T-helper 1 cell (primary cell): ENCODE measurements at places on chromosomes 5 and 9.

- DNase-seq = no peak
Observed at GRCh38 chr9:134154262-134154701, 10.1 kb downstream of the RNU6ATAC start.

- DNase-seq = no peak
Observed at GRCh38 chr9:20981486-20981885, 50.0 kb downstream of the HACD4 start.

DNA sequence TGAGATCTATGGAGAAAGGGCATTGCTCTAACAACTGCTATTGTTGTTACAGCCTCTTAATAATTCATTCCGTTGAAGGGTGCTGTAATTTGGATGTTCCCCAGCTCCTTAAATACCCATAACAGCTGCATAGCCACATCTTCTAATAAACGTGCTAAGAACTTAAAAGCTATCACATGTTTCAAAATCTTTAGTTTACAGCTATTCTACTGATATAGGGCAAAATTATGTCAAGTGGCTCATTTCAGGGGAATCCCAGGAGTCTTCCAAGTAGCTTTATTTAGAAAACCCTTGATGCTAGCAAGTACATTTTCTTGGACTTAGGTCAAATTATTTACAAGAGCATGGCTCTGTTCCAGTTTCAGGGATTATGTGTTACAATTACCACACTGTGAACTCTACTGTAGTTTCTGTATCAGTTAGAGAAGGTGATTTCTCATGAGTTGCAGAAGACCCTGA is 990.4 kb upstream of the ACO1 start:
- no peak for DNase-seq

GRCh38 chr5:98588215-98588614 is 185.2 kb upstream of the RGMB start:
- DNase-seq = no peak

DNA sequence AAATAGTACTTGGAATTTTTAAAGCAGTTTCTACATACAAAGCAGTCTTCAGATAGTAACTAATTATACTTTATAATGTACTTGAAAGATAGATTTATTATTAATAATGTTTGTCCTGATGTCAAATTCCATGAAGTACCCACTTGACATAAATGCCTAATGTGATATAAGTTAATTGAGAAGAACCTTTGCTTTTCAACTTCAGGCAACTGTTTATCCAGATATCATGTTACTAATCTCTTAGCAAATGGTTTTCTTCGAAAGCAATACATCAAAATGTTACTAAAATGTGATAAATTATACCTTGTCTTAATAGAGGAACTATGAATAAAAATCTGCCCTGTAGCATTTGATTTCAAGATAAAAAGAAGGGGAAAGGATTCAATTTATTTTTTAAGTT is 146.8 kb upstream of the FBXL17 start:
- DNase-seq = no peak

- DNase-seq = no peak
Observed at GRCh38 chr5:138981586-138981985, 106.5 kb upstream of the LRRTM2 start.

DNA sequence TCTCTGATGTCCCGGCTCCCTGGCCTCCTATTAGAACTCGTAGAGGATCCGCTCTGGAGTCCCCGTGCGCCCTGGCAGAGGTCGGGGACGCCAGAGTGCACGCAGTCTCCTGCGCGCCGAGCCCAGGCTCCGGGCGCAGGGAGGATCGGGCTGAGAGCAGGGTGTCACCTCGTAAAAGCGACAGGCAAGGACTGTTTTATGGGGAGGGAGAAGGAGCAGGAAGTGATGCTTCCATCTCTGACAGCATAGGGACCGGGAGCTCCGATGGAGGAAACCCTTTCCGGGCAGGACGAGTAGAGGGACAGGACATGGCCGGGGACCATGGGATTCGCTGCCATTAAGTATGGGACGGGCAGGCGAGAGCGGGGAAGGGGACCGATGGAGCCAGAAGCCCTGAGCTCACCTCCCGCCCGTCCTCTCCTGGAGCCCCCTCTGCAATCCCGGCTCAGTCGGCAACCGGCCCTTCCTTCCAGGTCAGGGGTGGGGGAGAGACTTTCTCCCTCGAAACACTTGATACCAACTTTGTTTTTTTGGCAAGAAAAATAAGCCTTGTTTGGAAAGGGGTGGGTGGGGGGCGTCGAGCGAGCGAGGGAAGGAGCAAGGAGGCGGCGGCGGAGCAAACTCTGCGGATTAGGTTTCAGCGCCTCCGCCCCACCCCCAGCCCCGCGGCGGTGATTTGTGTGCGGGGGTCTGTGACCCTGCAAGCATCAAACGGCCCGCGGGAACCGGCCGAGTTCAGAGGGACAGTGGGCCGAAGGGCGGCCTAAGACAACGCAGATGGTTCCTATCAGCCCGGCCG is 12.6 kb downstream of the LMX1B start:
- no peak for DNase-seq
